Osteoblast (primary cell): ENCODE measurements at places on chromosomes 4 and X. TPM values are rescaled to one million over a fixed set of nuclear protein-coding genes. Genes with fewer than 3 reads are reported as not detected.

NOX1 gene
- not detected in 2 replicates for total RNA-seq

VSIG4 gene
- total RNA-seq = 0.72 TPM in 1 of 2 replicates, not detected in the other

SLITRK2 gene
- total RNA-seq = not detected in 2 replicates

PRKG2 gene
- 0.72 and 0.88 TPM in 2 replicates for total RNA-seq

CCDC158 gene
- total RNA-seq = 0.36 and 0.59 TPM in 2 replicates

FOXR2 gene
- total RNA-seq = not detected in 2 replicates

SLC25A4 gene
- total RNA-seq = 8.3 and 14.1 TPM in 2 replicates

ASB5 gene
- 0.29 and 1.1 TPM in 2 replicates for total RNA-seq

GPM6B gene
- 1.1 and 1.8 TPM in 2 replicates for total RNA-seq

DNA sequence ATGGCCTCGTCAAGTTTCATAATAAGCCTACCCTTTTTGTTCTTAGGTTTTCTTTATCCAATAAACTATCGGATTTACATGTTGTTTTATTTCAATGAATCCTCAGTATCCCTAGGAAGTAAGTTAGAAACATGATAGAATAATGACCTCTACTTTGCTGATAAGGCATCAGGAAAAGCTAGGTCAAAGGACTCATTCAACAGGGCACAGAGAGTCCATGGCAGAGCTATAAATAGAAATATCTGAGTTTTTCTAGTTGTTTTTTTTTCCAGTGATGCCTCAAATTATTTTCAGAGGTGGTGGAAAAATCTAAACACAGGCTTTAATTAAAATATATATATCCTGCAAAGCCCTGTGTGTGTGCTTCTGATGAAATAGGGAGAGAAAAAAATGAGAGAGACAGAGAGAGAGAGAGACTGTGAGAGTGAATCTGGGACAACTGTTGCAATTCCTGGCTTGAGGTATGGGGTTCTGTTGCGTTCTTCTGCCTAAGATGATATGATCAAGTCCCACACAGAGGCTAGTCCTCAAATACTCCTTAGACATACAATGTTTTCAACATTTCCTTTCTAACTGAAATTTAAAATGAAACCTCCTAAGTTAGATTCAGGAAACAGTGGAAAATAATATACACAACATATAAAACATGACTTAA is 139.9 kb downstream of the HDX start:
- DNase-seq = no peak

- DNase-seq = peak; percentile 11
Measured at GRCh38 chrX:124217304-124218251, 114.9 kb upstream of the TEX13D start.

DNA sequence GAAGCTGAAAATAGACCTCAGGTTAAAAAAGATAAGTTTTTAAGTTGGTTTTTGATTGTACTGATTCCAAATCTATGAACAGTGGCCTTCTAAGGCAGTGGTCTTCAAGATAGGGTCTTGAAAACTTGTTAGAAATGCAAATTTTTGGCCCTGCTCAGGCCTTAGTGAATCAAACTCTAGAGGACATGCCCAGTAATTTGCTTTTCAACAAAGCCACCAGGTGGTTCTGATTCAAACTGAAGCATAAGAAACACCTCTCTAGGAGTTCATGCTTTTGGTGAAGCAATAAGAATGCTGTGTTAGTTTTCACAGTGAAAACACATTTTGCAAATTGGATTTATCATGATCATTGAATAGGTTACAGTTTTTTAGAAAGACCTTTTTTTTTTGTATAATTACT is 1849.4 kb upstream of the AGA start:
- no peak for DNase-seq

- DNase-seq = no peak
Measured at GRCh38 chr4:78345237-78345636, 206.3 kb upstream of the ANXA3 start.

GRCh38 chr4:125728568-125728967 is 413.8 kb downstream of the FAT4 start:
- peak; percentile 86 for DNase-seq

DNA sequence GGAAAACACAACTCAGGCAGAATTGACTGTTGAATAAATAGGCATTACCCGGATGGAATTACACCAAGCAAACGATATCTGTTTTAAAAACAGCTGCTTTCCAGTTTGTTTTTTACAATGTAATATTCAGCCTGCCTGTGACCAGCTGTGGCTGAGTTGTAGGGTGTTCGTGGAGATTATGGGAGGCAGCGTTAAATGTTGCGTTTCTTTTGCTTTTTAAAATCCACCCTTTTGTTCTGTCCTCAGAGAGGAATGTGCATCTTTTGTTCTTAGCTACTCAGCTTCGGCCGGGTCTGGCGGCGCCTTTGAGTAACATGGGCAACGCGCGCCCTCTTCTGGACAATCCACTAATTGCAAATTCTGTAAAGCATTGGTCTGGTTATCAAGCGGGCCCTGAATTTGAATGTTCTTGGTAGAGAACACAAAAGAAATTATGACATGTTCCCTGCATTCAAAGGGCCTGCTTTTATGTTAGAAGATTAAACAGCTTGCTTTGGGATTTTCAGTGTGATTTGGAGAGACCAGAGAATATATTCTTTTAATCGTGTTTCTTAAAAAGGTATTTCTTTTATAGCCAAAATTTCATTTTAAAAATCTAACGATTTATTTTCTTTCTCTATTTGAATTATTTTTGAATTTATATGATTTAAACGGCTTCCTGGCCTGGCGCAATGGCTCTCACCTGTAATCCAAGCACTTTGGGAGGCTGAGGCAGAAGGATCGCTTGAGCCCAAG is 76.3 kb upstream of the TRIM2 start:
- peak; percentile 92 for DNase-seq

- DNase-seq = peak; percentile 26
Measured at GRCh38 chrX:16785247-16786138, 773 bp upstream of the TXLNG start.

- no peak for DNase-seq
Measured at GRCh38 chrX:129077424-129078170, 445.7 kb downstream of the SMARCA1 start.

GRCh38 chr4:53208753-53209152 is 157.1 kb downstream of the SCFD2 start:
- DNase-seq = no peak

GRCh38 chrX:16745659-16746058 is 26.2 kb downstream of the SYAP1 start:
- no peak for DNase-seq

GRCh38 chrX:73127700-73128241 is 48.5 kb upstream of the PABPC1L2A start:
- peak; percentile 26 for DNase-seq

DNA sequence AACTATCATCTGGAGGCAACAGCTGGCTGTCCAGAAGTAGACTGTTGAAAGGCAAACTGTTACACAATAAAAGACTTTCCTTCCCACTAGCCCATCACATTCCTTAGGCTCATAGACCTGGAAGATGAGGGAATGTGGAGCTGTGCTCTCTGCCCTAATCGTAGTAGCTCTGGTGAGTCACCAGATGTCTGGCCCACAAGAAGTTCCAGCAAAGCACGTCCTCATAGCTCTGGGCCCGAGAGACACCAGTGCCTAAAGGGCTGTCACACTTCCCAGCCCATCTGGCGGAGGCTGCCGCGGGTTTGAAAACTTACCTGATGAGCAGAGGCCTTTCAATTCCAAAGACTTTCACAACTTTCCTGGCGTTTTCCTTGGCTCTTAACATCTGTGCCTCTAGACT is 81.7 kb upstream of the STOX2 start:
- DNase-seq = peak; percentile 88

GRCh38 chr4:119656342-119656741 is 27.7 kb upstream of the PDE5A start:
- DNase-seq = peak; percentile 54

- DNase-seq = no peak
Measured at GRCh38 chr4:77576351-77576750, 29.3 kb upstream of the CXCL13 start.

DNA sequence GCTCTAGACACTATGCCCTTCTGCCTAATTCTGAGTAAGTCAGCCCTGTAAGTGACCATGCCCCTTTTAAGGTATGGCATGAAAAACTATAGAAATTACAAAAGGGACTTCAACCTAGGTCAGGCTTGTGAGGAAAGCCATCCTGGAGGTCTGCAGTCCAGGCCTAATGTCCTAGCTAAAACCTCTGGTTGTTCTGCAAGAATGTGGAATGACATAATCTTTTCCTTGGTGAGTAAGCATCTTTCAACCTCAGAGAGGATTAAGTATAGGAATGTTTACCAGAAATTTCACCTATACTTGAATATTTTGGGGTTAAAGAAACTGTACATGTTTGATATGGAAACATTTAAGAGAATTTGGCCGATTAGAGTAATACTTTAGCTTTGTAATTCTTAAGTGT is 23.8 kb upstream of the HPSE start:
- peak; percentile 37 for DNase-seq

DNA sequence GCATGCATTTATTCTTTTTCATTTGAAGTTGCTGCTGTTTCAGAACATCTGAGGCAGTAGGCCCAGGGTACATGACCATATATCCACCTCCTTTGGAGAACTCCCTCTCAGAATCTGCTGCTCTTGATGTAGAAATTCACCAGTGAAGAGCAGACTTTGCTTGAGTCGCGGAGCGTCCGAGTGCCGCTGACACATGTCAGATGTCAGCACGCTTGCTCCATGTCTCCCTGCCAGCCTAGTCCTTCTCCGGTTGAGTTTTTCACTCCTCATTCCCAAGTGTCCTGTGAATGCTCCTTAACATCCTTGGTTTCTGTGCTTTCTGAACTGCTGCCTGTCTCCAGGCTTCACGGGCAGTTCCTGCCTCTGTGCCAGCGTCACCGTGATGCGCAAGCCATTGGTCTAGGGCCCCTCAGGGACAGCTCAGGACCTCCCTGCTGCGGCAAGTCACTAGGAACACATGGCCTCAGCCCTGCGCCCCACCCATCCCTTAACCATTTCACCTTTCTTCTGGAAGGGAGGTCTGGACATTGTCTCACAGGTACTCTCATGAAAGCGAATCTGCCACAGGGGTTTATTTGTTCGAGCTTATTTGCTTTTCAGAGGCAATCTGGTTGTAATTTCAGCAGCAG is 93.1 kb upstream of the RBPJ start:
- DNase-seq = no peak

GRCh38 chr4:76430519-76431388 is 4.3 kb upstream of the SHROOM3 start:
- DNase-seq = no peak

DNA sequence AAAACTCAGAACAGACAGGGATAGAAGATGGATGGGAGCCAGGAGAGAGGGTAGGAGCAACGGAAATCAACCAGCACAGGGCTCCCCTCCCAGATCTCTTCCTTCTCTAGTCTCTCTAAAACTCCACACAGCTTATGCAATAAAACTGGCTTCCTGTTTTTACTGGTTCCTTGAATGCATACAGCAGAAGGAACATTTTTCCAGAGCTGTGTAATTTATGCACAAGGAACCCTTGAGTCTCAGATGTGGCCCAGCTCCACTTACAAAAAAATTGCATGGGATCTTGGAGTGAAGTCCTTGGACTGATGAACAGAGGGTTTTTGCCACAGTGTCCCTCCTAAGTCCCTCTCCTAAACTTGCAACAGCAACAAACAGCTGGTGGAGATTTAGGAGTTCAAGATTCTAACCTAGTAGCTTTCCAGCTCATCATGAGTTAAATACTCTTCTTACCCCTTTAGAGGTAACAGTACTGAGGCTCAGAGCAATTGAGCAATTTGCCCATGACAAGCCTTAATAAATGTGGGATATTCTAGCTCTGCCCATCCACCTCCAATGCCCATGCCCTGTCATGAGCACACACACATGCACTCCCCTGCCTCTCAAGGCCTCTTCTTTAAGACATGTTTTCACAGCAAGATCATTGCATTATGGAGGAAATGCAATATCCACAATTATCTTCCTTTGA is 18.4 kb upstream of the CC2D2A start:
- peak; percentile 54 for DNase-seq

DNA sequence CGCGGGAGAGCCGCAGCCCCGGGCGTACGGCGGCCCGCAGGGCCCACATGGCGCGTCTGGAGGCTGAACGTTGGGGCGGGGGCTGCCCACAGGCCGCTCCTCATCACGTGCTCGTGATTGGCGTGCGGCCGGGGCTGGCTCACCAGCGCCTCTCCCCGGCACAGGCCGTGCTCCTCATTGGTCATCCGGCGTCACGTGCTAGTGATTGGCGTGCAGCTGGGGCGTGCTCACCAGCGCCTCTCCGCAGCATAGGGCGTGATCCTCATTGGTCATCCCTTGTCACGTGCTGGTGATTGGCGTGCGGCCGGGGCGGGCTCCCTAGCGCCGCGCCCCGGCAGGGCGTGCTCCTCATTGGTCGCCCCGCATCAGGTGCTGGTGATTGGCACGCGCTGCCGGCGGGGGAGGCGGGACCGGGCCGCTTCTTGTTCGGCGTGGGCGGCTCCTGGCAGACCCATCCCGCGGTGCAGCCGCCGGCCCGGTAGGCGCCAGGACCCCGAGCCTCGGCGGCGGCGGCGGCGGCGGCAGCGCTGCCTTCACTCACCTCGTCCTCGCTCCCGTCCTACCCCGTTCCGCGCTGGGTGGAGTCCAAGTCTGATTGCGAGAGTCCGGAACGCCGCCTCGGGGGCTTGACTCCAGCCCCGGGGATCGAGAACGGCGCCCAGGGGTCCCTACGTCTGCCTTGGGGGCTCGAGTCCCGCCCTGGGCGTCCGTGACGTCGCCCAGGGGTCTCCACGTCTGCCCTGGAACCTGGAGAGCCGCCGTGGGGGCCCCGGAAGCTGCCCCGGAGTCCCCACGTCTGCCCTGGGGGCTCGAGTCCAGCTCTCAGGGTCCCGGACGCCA is at the start of gene GTPBP6:
Gene GTPBP6 (minus strand): TSS at position 58 of the 840 bp plus-strand sequence. CDS start 9 bp downstream, at position 49.
- DNase-seq = peak; percentile 100
